ENCODE measurements at places on chromosomes 3 and 15.

DNA sequence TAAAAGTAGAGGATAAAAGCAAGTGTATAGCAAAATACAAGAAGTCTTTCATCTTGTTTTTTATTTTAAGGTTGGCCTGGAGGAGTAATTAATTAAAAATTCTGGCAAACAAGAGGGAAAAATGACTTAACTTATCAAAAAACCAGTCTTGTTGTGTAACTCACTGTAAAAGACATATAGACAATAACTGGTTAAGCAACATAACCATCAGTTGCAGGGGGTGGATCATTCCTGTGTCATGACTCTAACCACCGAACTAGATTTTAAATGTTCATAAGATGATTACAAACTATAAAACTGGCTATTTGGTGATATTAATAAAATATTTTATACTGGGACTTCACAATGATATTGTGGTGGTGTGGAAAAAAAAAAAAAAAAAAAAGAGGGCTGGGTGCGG, 130.6 kb downstream of the STAG1 start:
- DNase-seq, result no peak

GRCh38 chr3:94293793-94294195, 230.9 kb downstream of the NSUN3 start:
- no peak for DNase-seq

- DNase-seq, result no peak
Observed at GRCh38 chr3:40299721-40300335, 9.7 kb upstream of the EIF1B start.

GRCh38 chr3:148598619-148599018, 99.1 kb upstream of the AGTR1 start:
- DNase-seq, result no peak

DNA sequence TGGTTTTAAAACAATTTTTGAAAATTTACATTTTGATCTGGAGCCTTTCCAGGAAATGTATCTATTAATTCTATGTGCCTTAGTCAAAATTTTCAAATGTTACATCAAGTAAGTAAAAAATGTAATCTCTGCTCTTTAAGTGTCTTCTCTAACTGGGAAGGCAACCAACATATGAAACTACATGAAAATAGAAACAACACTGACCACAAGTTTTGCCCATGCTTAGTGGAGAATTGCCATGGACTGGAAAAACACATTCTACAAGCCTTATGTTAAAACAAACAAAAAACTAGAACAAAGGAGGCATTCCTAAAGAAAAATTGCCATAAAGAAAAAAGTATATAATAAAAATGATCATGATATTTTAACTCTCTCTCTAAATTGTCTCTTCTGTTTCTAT, 75.9 kb upstream of the SPRED1 start:
- no peak for DNase-seq

- no peak for DNase-seq
Observed at GRCh38 chr15:57255751-57256341, 120.5 kb upstream of the CGNL1 start.

DNA sequence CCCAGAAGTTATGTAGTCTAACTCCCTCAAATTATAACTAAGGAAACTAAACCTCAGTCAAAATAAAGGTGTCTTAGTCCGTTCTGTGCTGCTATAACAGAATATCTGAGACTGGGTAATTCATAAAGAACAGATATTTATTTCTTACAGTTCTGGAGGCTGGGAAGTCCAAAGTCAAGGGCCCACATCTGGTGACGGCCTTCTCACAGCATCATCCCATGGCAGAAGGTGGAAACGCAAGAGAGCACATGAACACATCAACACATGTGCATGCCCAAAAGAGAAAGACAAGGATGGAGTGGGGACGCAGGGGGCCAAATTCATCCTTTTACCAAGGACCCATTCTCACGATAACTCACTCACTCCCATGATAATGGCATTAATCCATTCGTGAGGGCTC, 73.1 kb downstream of the PCOLCE2 start:
- no peak for DNase-seq

- DNase-seq, result no peak
Observed at GRCh38 chr3:185280572-185281365, 26.9 kb upstream of the EHHADH start.

GRCh38 chr3:143306407-143306806, 186.8 kb downstream of the CHST2 start:
- no peak for DNase-seq

DNA sequence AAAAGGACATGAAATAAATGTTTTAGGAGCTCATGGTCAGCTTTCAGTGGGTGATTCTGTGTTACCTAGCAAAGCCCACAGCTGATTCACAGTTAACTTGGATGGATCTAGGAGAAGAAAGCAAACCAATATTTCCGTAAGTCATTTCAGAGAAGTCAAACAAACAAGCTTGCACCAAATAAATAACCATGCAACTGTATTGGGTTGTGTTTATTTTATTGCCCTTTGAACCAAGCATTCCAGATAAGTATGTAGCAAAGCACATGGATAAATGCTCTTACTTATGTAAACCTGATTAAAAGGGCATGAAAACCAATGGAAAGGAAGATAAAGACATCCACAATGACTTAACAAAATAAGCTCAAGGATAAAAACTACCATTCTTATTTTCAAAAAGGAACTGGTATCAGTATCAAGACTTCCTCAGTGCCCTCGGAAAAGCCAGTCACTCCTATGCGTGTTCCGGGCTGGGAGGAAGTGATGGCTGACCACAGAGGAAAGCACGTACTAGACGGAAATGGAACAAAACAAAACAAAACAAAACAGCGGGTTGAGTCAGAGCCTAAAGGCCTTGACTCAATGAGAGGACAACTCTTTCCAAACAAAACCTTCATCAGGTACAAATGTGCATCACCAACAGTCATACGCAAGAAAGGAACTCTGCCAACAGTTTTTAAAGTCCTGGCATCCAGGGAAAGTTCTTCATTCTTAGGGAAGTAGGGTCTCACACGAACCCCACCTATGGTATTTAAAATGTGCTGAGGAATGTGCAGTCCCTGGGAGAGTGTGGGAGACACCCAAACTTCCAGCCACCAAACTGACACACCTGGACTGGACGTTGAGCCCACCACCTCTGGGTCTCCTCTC, 103.3 kb downstream of the SNRK start:
- DNase-seq, result peak; percentile 63

DNA sequence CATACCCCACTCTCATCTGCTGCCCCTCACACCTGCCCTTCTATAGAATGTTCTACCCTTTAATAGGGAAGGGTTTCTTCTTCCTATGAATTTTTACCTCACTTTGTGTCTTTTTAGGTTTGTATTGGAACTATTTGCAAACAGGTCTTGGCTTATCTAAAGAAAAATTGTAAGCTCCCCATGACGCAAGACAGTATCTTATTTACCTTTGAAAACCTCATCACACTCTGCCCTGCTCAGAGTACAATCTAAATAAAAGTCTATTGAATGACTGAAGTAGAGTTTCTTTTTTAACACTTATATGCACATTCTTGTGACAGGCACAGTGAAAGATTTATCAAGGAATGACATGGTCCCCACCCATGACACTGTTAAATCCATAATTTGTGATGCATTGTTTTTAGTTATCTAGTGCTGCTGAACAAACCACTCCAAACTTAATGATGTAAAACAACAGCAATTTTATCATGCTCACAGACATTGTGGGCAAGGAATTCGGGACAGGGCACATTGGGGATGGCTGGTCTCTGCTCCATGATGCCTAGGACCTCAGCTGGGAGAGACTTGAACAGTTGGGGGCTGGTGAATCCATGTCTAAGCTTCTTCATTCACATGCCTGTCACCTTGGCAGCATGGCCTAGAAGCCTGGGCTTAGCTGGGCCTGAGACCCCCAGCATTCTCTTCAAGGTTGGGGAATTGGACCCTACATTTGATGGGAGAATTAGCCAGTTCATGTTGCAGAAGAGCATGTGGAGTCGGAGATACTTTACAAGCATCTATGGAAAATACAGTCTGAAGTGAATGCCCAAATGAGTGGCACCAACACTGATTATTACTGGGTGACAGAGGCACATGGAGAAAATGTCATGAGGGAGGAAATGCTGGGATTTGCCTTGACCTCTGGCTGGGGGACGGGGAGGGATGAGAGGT, 252.2 kb upstream of the CTDSPL start:
- no peak for DNase-seq

Data from stimulated activated naive CD8-positive, alpha-beta T cell treated with anti-CD3 and anti-CD28 coated beads, Interleukin-15, Interleukin-2, amounts not matched to agents 100 U/mL and 50 U/mL, for 24 hours (primary cell).